Smooth muscle cell of the pulmonary artery (primary cell): ENCODE measurements at places on chromosomes 16 and 17. TPM values are rescaled to one million over a fixed set of nuclear protein-coding genes. Genes with fewer than 3 reads are reported as not detected.

Gene SPEM3
- not detected in 2 replicates for total RNA-seq

Gene KCNJ12
- total RNA-seq = 2.3 and 4.5 TPM in 2 replicates

Gene TMEM238L
- not detected in 2 replicates for total RNA-seq

Gene KRT33B
- not detected in 2 replicates for total RNA-seq

Gene SLC4A1
- not detected in 2 replicates for total RNA-seq

Gene MMD
- 4.8 and 15.4 TPM in 2 replicates for total RNA-seq

Gene KRTAP2-2
- total RNA-seq = not detected in 2 replicates

Gene SOX15
- total RNA-seq = 0.07 and 0.26 TPM in 2 replicates

Gene BOLA2
- 13.3 and 13.9 TPM in 2 replicates for total RNA-seq

Gene TMEM100
- total RNA-seq = 0.07 and 3.1 TPM in 2 replicates
